ENCODE measurements at places on chromosomes 2 and 18.

GRCh38 chr2:100248971-100249370 is 73.3 kb downstream of the LONRF2 start:
- no peak for DNase-seq

DNA sequence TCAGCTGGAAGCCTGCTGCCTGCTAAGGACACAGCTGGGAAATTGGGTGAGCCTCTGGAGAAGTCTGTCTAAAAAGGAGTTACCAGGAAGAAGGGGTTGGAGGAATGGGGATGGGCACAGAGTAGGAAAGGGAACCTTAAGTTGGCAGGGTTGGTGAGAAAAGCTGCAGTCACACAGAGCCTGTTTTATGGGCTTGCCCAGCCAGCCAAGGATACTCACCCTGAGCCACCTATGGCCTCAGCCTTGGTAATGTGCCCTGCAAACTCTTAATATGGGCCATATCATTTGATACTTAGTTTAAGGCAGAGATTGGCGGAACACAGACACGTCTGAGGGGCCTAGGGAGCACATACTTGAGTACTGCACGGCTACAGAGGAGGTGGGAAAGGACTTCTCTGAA is 418.3 kb upstream of the RAB12 start:
- DNase-seq, result no peak

DNA sequence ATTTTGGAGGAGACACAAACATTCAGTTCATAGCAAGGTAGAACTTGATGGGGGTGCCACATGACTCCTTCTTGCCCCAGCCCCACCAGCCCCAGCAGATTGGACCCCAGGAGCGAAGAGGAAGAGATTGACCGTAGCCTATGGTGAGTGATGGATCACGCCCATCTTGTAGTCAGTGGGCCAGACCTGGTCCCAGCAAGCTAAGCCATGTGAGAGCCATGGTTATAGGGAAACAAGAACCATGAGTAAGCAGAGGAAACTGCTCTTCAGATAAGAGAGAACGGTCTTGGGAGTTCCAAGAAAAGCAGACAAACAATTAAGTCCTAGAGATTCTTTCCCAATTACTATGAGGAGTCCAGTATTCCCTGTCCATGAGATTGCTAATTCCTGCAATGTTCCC is 4.6 kb upstream of the TCF4 start:
- no peak for DNase-seq

DNA sequence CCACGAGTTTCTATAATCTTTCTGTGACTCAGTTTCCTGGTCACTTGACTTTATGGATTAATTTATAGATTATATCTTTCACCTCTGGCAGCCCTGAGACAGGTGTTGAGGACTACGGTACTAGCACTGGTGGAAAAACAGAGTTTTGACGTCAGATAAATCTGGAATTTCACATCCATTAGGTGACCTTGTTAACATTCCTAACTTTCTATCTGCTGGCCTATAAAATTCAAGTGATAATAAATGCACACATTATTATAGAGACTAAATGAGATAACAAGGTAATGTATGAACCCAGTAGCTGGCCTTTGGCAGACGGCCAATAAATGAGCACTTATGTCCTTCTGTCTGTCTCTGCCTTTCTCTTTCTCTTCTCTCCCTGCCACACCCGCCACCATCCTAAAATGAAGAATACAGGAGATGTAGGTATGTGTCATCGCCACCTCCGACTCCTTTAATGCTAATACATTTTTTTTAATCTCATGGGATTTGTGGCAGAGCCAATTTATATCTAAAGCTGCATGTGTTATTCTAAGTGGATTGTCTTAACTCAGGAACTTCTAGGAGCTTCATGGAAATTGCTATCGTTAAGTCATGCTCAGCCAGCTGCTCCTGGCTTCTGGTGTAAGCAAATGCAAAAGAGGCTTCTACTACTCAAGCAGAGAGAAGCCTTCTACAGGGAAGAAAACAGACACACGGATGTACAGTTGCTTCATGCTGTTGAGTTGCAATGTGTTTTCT is 2.3 kb downstream of the TM4SF20 start:
- no peak for DNase-seq

GRCh38 chr2:176081837-176082524 is 1.8 kb downstream of the EVX2 start:
- DNase-seq, result no peak

GRCh38 chr2:34734662-34735061 is 1135.6 kb upstream of the FAM98A start:
- no peak for DNase-seq

DNA sequence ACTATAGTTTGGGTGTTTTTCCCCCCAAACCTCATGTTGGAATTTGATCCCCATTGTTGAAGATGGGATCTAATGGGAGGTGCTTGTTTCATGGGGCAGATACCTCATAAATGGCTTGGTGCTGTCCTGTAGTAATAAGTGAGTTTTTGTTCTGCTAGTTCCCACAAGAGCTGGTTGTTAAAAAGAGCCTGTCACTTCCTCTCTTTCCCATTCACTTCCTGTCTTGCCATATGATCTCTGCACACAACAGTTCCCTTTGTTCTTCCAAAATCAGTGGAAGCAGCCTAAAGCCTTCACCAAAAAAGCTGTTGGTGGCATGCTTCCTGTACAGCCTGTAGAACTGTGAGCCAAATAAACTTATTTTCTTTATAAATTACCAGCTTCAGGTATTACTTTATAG is 768.2 kb upstream of the VRK2 start:
- no peak for DNase-seq

GRCh38 chr2:183490914-183491313 is 366.7 kb downstream of the NUP35 start:
- DNase-seq, result peak; percentile 2
